ENCODE measurements at places on chromosomes 1 and 21. TPM values are rescaled to one million over a fixed set of nuclear protein-coding genes. Genes with fewer than 3 reads are reported as not detected.

RGS1 gene
- 1.2 TPM for polyA plus RNA-seq

CFHR4 gene
- not detected for polyA plus RNA-seq

ADGRB2 gene
- 16.7 TPM for polyA plus RNA-seq

TTLL7 gene
- 3.1 TPM for polyA plus RNA-seq

TBX15 gene
- 0.18 TPM for polyA plus RNA-seq

LMX1A gene
- polyA plus RNA-seq, result not detected

GRCh38 chr1:234776876-234777855 lies 167.2 kb upstream of the IRF2BP2 start:
- no peak for DNase-seq

- DNase-seq, result no peak
Measured at GRCh38 chr1:185824106-185824505, 89.9 kb downstream of the HMCN1 start.

- no peak for DNase-seq
Measured at GRCh38 chr21:44425307-44425894, 29.9 kb upstream of the LRRC3 start.

DNA sequence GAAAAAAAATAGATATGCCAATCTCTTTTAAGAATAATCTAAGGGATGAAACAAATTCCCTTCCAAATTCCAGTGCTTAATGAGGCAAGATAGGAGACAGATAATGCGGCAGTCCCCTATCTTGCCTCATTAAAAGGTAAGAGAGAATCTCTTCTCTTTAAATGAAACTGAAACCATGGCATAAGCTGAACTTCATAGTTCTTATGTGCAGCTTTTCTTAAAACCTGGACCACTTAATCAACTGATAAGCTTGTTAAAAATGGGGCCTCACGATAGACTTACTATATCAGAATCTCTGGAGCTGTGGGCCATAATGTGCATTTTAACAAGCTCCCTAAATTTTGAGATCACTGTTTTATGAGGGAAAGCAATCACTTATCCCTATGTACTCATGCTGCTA lies 79.2 kb downstream of the NIBAN1 start:
- DNase-seq, result no peak

- no peak for DNase-seq
Measured at GRCh38 chr1:89364954-89365550, 1.2 kb downstream of the GBP6 start.

DNA sequence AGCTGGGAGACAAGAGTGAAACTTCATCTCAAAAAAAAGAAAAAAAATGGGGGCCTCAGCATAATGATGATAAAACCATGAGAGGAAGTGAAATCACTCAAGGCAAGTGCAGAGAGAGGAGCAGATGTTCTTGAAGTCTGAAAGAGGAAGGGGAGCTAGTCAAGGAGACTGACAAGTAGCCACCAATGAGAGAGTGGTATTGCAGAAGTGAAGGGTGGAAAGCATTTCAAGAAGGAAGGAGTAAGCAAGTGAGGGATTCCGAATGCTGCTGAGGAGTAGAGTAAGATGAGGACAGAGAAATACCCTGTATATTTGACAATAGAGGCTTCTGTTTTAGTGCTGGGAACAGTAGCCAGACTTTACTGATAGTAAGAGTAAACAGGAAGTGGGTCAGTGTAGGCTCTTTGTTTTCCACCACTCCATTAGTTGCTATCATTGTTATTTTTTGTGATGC lies 2.9 kb downstream of the TATDN3 start:
- DNase-seq, result no peak

DNA sequence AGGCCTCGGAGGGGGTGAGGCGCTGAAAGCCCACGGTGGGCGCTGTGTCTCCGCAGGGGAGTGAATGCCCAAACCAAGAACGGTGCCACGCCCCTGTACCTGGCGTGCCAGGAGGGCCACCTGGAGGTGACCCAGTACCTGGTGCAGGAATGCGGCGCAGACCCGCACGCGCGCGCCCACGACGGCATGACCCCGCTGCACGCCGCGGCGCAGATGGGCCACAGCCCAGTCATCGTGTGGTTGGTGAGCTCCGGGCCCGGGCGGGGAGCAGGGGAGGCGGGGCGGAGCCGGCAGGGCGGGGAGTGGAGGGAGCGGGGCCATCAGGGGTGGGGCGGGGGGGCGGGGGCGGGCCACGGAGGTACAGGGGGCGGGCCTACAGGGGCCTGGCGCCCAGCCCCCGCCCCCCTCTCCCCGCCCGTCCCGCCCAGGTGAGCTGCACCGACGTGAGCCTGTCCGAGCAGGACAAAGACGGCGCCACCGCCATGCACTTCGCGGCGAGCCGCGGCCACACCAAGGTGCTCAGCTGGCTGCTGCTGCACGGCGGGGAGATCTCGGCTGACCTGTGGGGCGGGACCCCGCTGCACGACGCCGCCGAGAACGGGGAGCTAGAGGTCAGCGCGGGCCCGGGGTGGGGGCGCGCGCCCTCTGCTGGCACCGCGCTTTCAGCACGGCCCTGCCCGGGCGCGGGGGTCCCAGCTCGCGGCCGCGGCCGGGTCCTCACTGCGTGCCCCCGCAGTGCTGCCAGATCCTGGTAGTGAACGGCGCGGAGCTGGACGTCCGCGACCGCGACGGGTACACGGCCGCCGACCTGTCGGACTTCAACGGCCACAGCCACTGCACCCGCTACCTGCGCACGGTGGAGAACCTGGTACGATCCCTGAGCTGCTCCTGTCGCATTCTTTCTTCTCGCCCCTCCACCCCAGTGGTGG lies 15.9 kb downstream of the ESPN start:
- no peak for DNase-seq

DNA sequence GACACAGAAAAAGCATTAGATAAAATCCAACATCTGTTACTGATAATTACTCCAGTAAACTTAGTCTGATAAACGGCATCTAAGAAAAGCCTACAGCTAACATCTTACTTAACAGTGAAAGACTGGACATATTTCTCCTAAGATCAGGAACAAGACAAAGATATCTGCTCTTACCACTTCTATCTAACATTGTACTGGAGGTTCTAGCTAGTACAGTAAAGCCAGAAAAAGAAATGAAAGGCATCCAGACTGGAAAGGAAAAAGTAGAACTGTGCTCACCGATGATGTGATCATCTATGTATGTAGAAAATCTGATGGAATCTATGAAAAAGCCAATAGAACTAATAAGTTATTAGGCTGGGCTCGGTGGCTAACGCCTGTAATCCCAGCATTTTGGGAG lies 21.7 kb downstream of the NEXN start:
- no peak for DNase-seq

DNA sequence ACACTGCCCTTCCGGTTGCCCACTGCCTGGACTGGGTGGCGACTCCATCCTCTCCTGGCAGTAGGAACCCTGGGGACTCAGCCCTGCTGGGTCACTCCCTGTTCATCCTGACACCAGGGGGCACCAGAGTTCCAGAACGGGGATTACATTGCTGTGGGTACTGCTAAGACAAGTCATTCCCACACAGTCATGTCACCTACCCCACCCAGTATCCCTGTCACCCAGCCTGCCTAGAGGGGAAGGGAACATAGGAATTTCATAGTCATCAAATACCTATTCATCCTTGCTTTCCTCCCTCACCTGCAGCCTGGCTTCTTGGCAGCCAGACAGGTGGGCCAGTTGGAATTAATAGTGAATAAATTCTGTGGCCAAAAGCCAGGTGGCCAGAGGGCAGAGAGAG lies 9.8 kb upstream of the SFN start:
- DNase-seq, result peak; percentile 50

GRCh38 chr21:35280231-35280630 lies 231.1 kb upstream of the RUNX1 start:
- DNase-seq, result no peak

- no peak for DNase-seq
Measured at GRCh38 chr1:202956969-202957368, 1.1 kb downstream of the ADIPOR1 start.

DNA sequence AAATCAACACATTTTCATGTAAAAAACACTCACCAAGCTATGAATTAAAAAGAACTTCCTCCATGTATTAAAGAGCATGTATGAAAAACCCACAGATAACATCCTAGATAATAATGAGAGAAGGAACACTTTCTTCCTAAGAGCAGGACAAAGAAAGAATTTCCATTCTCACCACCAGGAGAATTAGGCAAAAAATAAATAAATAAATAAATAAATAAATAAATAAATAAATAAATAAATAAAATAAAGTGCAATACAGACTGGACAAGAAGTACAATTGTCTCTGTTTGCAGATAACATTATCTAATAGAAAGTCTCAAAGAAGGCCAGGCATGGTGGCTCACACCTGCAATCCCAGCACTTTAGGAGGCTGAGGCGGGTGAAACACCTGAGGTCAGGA lies 218.2 kb downstream of the BRINP3 start:
- no peak for DNase-seq

Measured in renal cortex interstitium (tissue), 15 donors.